Fibroblast of pulmonary artery (primary cell): ENCODE measurements at places on chromosomes 3 and 15.

- no peak for DNase-seq
Observed at GRCh38 chr3:45362758-45363157, 25.6 kb upstream of the LARS2 start.

- no peak for DNase-seq
Observed at GRCh38 chr3:168514252-168514651, 418.5 kb upstream of the GOLIM4 start.

DNA sequence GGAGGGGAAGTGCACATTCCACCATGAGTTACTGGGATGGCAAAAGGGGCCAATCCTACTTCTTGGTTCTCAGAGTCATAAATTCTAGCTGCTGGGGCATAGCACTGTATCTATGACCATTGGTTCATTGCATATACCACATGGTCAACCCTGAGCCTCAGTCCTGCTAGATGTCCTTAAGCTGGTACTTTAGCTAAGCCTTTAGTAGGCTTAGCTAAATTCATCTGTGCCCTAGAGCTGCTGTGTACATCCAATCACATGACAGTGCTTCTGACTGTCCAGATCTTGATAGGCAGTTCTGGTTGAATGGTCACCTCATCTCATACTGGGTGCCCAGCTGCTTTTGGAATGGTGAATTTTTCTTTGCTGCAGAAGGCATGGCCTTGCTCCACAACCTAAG, 8.2 kb downstream of the NDUFB4 start:
- DNase-seq: no peak

- DNase-seq: no peak
Observed at GRCh38 chr3:151196434-151196833, 6.6 kb downstream of the GPR171 start.

- DNase-seq: no peak
Observed at GRCh38 chr3:151538456-151539393, 77.9 kb upstream of the IGSF10 start.

- DNase-seq: no peak
Observed at GRCh38 chr3:58334506-58334884, 1.8 kb downstream of the PXK start.

DNA sequence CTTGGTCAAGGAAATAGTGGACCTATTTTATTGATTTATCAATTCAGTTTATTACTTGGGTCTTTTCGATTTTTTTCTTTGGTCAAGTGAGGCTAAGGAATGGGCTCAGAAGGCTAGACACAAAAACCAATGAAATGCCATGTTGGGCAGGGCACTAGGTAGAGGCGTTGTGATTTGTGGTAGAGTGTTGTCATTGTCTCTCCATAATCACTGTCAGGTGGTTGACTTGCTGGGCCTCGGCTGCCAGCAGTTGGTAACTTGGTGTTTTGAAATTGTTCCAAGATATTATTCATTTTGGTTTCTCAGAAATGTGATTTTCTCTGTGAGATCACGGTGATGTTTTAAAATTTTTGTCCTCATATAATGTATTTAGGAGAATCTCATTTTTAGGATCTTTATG, 173.6 kb downstream of the KLHL25 start:
- no peak for DNase-seq

GRCh38 chr3:39196034-39196433, 3.6 kb upstream of the XIRP1 start:
- no peak for DNase-seq

DNA sequence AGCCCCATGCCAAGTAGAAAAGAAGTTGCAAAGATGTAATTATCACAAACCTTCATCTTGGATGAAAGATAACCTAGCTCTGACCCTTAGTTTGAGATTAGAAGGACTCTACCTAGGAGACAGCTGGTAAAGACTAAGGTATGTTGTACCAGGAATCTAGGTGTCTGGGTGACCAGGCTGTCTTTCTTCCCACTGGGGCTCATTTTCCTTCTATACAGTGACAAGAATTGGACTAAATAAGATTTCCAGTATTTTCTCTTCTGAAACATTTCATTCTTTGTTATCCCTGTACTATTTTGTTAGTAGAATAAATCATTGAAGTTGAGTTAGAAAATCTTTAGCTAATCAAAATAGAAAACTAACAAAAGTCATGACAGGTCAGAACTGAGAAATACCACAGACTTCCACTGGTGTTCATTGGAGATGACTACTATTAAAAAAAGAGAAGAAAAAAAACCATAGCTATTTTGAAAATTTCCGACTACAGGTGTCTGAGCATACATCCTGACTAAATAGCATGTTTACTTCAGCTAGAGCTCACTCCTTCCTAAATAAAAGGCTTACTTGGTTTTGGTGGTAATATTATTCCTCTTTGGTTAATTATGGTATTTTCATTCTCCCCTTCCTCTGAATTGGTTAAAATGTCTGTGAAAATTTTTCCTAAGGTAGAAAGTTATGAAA, 10.1 kb downstream of the TGFBR2 start:
- DNase-seq: no peak

DNA sequence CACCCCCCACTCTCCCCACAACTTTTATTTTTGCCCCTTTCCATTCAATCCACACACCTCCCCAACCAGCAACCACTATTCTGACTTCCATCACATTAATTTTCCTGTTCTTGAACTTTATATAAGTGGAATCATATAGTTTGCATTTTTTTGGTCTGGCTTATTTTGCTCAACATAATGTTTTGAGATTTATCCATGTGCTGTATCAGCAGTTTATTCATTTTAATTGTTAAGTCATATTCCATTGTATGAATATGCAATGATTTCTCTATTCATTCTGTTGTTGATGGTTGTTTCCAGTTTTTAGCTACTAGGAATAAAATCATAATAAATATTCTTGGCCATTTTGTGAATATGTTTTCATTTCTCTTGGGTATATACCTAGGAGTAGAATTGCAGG, 5.8 kb upstream of the SCAMP5 start:
- DNase-seq: no peak

DNA sequence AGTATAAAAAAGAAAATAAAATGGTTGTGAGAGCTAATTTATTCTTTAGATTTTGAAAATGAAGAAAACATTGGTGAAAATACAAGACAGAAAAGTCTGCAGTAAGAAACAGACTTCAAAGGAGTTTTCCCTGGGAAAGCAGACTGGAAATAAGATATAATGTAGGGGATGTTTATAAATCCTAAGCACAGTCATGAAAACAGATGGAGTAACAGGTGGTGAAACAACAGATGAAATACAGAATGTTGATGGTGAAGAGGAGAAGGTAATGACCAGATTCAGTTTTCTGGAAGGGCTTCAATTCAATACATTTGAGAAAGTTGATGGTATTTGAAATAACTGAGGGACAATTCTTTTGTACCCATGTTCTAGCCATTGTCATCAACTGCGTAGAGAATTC, 353.9 kb downstream of the CHL1 start:
- DNase-seq: no peak

DNA sequence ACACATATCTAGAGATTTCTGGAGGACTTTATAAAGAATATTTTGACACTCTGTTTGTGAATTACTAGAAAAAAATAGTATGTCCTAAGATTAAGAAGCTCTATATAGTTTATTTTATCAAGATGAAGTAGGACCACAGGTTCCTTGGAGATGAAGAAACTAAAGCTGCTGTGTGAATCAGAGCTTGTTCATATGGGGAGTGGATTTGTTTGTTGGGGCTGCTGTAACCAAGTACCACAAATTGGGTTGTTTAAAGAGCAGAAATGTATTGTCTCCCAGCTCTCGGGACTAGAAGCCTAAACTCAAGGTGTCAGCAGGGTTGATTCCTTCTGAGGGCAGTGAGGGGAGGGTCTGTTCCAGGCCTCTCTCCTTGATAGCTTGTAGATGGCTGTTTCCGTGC, 270.6 kb upstream of the UMPS start:
- no peak for DNase-seq

GRCh38 chr3:120438665-120439370, 12.0 kb downstream of the FSTL1 start:
- DNase-seq: peak; percentile 93

- peak; percentile 36 for DNase-seq
Observed at GRCh38 chr3:43770426-43771103, 79.8 kb downstream of the ABHD5 start.

DNA sequence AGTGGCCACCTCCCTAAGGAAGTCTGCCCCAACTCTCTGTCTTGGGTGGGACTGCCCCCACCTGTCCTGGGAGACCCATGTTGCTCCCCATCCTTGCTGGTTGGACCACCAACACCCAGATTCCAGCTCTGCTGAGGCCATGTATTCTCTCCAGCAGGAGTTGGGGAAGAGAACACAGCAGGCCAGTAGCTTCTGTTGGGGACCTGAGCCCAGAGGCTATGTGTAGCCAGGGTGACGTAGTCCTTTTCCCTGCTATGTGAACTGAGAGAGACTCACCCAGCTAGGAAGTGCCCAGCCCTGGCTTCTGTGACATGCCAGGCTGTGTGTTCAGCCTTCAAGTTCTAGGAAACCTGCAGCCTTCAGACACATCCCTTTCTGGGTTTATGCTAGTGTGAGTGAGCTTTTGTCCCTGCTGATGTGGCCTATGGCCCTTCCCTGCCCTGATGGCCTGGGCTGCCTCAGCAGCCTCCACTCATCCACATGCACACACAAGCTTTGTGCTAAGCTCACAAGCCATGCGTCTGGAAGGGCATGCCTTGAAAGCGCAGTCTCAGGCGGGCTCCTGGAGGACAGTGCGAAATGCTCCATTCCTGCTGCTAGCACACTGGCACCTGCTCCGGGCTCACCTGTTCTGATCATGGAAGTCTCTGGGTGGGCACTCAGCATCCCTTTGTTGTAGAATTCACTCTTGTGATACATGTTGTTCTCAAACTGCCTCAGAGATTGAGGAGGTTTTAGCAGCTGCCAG, 42.6 kb downstream of the KY start:
- no peak for DNase-seq

DNA sequence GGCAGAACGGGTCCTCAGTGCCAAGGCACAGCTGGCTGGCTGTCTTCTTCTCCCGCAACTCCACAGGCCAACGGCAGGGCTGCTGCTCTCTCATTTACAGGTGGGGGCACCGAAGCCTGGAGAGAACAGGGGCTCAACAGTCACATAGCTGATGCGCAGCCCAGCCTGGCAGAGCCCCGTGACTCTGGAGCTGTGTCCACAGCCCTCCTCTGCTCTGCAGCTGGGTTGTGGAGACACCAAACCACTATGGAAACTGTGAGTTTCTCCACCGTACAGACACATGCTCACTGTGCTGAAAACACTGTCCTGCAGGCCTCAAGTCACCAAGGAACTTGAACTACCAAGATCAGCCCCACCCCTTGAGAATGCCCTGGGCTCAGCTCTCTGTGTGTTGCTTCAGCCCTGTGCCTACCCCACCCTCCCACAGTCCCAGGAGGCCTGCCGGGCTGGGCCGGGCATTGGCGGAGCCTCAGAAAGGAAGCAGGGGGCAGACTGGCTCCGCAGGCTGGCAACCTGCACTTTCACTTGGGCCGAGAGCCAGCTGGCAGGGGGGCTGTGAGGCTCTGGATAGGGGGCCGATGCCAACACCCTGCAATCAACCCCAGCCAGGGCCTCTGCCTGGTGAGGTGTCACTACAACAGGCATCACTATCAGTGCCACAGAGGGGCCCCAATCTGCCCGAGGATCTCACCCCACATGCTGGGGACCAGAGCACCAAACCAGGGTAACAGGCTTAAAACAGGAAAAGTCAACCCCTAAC, 113.7 kb upstream of the RPL32 start:
- DNase-seq: no peak

DNA sequence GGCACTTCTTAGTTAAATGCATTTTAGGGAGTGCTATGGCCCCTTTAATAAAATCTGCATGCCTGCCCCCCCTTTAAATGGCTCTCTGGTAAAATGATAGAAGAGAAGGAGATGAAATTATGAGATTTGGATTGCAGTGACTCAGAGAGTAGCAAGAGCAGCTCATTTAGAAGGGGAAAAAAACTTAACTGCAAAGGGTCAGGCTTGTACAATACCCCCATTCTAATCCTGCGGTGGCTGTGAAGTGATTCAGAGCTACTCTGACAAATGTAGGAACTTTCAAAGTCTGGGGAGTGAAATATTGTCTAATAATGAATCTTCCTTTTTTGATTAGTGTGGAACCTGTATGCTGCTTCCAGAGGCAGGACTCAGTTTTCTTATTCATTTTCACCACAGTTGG, 44.1 kb upstream of the TBC1D23 start:
- DNase-seq: no peak

DNA sequence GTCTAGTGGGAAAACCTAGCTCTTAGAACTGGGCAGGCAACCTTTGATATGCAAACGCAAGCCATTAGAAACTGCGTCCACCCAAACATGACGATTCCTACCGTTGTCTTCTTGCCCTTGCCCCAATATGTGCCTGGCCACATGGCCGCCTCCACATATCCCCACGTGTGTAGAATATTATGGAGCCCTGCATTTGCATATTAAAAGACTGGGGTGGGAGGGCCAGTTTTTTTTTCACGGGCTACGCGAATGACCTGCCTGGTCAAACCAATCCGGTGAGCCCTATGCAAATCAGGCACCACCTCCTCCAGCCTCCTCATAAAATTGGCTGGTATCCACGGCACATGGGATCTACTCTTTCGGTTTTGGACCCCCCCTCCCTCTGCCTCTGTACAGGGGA, 381.0 kb upstream of the RGMA start:
- no peak for DNase-seq

DNA sequence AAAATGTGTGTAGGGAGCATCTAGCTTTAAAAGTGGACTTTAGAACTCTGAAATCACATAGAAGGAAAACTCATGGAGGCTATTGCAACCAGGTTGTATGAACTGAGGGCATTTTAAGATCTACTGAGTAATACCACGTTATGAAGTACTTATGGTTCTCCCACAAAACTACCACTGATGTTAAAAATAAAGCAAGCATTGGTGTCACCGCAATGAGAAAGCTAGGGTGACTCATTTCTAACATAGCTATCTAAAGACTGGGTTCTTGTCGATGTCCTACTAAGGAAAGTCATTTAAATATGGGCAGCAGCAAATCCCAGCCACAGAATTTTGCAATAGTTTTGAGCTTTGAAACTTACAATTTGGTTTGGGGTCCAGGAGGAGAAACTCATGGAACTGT, 584.8 kb downstream of the DIPK2A start:
- no peak for DNase-seq

DNA sequence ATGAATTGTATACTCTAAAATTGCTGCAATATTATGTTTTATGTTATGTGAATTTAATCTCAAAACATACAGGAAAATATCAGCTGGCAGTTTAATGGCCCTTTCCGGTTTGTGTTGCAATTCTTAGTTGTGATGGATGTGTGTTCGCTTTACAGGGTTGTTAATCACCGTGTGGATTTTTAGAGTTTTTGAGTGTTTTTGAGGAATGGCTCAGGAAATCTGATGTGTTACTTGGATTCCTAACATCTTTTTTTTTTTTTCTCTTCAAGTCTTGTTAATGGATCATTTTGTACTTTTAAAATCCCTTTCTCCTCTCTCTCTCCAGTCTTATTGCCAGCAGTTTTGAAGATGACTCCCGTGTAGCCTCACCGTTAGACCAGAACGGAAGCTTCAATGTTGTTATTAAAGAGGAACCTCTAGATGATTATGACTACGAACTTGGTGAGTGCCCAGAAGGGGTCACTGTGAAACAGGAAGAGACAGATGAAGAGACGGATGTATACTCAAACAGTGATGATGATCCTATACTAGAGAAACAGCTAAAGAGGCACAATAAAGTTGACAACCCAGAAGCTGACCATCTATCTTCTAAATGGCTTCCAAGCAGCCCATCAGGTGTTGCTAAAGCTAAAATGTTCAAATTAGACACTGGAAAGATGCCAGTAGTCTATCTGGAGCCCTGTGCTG, 35.7 kb downstream of the MGA start:
- peak; percentile 61 for DNase-seq
